Stimulated activated CD4-positive, alpha-beta T cell treated with anti-CD3 and anti-CD28 coated beads, TNF-alpha, amount 100 ng/mL, for 4 hours (primary cell): ENCODE measurements at places on chromosomes 5 and 9.

GRCh38 chr9:70902692-70903131, 218.7 kb downstream of the TRPM3 start:
- DNase-seq, result no peak

DNA sequence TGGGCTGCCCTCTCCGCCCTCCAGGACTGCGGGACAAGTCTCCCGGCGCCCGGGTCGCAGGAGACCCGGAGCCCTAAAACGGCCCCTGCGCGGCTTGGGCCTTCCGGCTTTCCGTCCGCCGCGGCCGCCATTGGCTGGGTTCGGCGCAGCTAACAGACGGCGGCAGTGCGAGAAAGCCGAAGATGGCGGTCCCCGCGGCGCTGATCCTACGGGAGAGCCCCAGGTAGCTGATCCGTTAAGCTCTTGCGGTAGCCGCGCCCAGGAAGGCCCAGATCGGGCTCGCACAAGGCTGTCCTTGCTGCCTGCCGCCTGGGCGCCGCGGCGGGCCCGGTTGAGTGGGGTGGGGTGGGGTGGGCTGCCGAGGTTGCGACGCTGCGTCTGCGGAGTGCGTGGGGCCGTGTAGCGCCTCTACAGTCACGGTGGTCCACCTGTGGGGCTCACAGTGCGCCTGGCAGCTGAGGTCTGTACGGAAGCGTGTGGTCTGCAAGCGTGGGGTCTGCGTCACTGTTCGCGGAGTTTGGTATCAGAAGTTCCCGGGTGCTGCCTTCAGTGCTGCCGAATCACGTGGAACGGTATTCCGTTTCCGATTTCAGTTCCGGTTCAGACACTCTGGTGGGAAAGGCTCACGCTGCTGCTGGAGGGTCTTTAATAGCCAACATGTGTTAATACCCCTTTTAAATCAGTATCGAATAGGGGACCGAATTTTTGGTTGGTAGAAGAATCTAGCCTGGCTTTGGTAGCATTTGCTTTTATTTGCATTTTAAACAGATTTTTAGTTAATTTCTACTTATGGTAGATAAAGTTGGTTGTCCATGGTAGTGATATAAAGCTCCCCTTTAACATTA, at the start of gene COMMD10:
COMMD10 (plus strand) TSS at position 155 of the 845 bp plus-strand sequence.
- DNase-seq, result peak; percentile 64

- no peak for DNase-seq
These were observed 103.4 kb downstream of the DAB2IP start for GRCh38 chr9:121754655-121755436.

GRCh38 chr5:170312301-170312595, 14.7 kb upstream of the LCP2 start:
- DNase-seq, result no peak

DNA sequence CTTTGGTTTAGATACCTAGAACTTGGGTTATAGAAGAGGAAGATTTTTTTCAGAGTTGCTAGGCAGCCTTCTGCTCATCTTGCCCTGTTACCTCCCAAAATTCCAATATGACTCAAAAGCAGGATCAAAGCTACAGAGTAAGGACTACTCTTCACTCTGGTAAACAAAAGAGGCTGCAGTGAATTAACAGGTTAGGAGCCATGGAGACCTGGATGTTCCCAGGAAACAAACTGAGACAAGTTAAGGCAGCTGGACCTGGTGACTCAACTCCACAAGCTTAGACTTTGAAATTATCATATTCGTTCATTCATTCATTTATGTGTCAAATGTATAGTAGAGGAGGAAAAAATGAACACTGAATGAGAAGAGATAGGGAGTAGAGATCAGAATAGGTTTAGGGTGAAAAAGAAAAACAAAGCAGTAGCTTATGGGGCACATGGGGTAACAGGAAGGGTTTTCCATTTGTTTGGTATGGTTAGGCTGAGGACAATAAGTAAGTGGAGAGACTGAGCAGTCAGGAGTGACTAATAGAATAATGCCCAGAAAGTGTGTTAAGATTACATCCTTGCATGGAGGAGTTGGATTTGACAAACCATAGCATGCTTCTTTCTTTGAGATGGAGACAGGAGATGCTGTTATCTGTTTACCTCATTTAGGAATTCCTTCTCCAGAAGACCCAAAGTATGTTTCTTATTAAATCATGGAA, 464.0 kb upstream of the ZNF608 start:
- DNase-seq, result no peak

DNA sequence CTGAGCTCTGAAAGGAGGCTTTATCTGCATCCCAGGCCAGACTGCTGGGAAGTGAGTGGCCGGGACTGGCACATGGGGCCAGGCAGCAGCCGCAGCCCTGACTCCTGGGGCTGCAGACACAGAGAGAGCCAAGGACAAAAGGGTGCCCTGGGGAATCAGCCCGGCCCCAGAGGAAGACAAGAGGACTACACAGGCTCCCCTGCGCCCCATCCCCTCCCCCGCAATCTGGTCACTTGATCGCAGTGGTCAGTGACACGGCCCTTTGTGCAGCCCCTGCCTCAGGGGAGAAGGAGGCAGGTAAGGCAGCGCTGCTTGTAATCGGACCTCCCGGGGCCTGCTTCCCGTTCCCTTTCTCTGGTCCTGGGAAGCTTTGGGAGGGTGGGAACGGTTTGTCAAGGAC, 55.5 kb upstream of the FUBP3 start:
- no peak for DNase-seq

DNA sequence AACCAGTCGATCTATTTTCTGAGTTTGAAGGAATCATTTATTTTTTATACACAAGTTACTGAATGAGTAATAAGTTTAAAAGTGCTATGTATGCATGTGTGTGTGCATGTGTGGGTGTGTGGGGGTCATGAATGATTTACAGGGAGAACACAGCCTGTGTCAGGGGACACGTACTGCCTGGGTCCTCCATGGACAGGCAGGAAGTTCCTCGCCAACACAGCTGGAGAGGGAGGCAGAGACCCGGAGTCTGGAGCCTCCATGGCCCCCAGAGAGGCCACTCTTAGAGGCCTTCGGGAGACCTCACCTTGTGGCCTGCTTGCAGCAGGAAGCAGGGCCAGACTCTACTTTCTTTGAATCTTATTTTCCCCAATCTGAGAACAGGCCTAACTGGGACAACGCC, 144.7 kb downstream of the GABBR2 start:
- DNase-seq, result no peak

GRCh38 chr9:119005162-119005561, 364.1 kb downstream of the BRINP1 start:
- DNase-seq, result no peak

- DNase-seq, result no peak
These were observed 336.9 kb downstream of the ENC1 start for GRCh38 chr5:74303578-74303977.

- DNase-seq, result peak; percentile 22
These were observed 577 bp downstream of the AP3S1 start for GRCh38 chr5:115842089-115842935.

DNA sequence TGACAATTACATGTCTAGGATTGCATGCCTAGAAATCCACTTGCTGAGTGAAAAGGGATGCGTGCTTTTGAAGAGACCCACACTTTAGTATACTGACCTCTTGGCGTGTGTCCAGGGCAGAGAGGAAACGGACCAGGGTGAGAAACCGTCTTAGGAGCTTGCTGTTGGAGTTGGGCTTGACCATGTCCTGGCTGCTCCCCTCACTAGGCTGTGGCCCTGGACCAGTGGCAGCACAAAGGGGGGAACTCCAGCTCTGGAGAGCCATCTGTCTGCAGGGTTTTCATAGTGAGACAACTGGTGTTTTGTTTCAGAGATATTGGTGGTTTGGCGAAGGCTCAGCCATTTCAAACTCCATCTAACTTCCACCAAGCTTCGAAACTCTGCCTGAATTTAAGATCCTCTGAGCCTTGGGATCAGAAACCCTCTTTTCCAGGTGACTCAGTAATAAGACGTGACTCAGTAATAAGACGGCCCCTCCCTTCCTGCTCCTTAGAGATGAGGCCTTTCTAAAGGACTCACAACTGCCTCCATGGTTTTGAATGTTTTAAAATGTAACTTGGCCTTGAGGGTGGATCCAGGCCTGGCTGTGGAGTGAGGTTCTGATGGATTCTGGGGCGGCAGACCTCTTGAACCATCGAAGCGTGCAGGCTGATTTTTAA, 165.8 kb downstream of the MELK start:
- no peak for DNase-seq

- no peak for DNase-seq
These were observed 93.9 kb upstream of the STARD4 start for GRCh38 chr5:111606194-111606593.

GRCh38 chr5:152364899-152365298, 40.2 kb downstream of the NMUR2 start:
- no peak for DNase-seq

DNA sequence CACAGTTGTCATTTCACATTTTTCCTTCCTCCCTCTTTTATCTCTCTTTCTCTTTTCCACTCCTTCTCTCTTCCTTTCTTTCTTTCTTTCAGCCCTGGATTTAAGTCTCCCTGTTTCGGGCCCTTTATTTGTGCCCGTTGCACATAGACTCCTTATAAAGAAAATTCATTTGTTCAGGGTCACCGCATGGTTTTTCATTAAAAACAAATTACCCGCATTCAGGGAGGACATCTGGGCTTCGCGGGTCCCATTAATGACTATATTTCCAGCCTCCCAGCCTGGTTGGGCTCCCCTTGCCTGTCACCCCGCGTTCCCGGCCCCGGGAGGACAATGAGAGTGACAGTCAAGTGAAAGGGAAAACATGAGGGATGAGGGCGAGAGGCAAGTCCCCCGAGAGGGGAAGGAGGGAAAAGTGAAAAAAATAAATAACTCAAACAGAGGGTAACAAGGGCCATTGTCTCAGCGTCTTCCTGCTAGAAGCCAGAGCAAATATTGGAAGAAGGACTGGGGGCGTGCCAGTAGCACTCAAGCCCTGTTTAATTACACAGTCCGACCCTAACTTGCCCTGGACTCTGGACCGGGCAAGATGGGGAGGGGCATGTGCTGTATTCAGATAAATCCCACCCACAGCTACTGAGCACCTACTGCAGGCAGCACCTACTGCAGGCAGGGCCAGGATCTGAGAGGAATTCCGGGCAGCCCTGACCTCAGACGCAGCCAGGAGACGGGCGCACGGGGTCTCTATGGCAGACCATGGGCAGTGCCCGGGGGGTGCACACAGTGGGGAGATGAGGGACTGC, 166.2 kb downstream of the PAX5 start:
- DNase-seq, result no peak

GRCh38 chr5:62886603-62887315, 308.1 kb downstream of the LRRC70 start:
- no peak for DNase-seq

GRCh38 chr9:109251080-109251775, 69.6 kb downstream of the EPB41L4B start:
- DNase-seq, result no peak

GRCh38 chr5:30040488-30041118, 1152.9 kb upstream of the CDH6 start:
- DNase-seq, result no peak

- DNase-seq, result no peak
These were observed 10.9 kb downstream of the PTCH1 start for GRCh38 chr9:95505717-95506427.

DNA sequence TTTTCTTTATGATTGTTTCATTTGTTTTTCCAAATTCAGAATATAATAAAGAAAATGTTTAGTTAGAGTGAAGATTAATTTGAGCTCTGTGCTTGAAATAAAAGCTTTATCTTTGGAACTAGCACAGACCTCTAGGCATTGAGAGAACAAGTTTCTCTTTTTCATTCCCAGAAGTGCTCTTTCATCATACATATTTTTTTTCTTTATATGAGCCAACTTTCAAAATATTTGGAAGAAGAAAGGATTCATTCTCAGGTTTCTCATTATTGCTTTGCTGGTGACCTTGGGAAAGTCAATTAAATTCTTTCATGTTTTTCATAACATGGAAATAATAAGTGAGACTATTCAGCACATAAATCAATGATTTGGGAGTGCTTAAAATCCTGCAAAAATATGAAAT, 16.8 kb downstream of the CTXN3 start:
- DNase-seq, result no peak

GRCh38 chr9:34547960-34548611, 25.3 kb upstream of the ENHO start:
- no peak for DNase-seq

- no peak for DNase-seq
These were observed 17.5 kb downstream of the ANKRD33B start for GRCh38 chr5:10581424-10581748.

DNA sequence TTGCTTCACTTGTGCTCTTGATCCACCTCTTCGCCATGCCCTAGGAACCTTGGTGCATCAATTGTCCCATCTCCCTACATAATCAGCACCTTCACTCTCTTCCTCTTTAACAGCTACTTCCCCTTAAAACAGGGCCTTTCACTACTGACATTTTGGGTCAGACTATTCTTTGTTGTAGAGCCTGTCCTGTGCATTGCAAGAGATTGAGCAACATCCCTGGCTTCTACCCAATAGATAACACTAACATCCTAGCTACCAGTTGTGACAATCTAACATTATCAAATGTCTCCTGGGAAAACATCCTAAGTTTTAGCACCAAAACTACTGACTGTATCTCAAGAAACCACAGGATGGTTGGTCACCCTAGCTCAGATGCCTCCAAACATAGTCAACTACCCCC, 854.3 kb upstream of the DMAC1 start:
- no peak for DNase-seq

DNA sequence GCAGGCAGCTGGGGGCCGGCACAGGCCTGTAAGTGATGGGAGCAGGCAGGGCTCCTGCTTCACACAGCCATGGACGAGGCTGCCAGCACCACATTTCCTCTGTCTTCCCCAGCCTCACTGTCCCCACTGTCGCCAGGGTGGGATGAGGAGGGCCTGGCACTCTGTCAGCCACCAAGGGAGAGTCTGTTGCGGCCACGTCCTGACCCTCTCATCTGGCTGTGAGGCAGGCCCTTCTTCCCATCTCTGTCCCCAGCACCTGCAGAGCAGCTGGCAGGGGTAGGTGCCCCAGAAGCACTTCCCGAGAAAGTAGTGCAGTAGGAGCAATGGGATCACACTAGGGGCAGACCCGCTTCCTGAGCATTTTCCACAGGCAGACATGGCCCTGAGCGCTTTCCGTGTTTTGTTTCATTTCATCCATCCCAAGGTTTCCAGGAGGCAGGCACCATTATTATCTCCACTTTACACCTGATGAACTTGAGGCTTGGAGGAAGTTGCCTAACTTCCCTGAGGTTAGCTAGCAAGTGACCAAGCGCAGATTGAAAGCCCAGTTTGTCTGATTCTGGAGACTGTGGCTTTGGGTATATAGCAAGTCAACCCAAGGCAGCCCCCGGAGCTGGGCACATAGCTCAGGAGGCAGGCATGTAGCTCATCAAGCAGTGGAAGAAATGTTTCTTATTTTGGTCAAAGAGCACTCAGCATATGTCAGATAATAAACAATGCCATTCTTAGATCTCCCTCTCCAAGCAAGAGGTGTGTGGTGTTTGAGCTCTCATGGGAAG, 202.4 kb downstream of the DAB2IP start:
- no peak for DNase-seq

GRCh38 chr9:117315236-117315635, 99.6 kb downstream of the ASTN2 start:
- DNase-seq, result no peak

GRCh38 chr5:158718738-158719505, 380.8 kb downstream of the EBF1 start:
- DNase-seq, result no peak
